ENCODE measurements at places on chromosomes 13 and 19. TPM values are rescaled to one million over a fixed set of nuclear protein-coding genes. Genes with fewer than 3 reads are reported as not detected.

Gene PLIN3
- 109 TPM for total RNA-seq

Gene TLE2
- total RNA-seq = 47.5 TPM

Gene CYP2F1
- not detected for total RNA-seq

Gene WDR88
- not detected for total RNA-seq

Gene LILRB2
- total RNA-seq = not detected

Gene MAST3
- 0.90 TPM for total RNA-seq

Gene ICAM5
- 0.56 TPM for total RNA-seq

Gene DIRAS1
- total RNA-seq = not detected

Gene NAA16
- 5.9 TPM for total RNA-seq

Gene SLC6A16
- 0.09 TPM for total RNA-seq

Gene SLITRK5
- not detected for total RNA-seq

Gene PNMA8B
- 0.28 TPM for total RNA-seq

Gene SLC46A3
- total RNA-seq = 15.4 TPM

Gene IQCN
- total RNA-seq = under 0.01 TPM

Gene IGFL1
- not detected for total RNA-seq

Gene CNFN
- total RNA-seq = not detected

Gene ZNF416
- 3.8 TPM for total RNA-seq

Gene ZNF562
- 27.2 TPM for total RNA-seq

Gene SLC25A41
- total RNA-seq = under 0.01 TPM

Gene ECSIT
- 30.2 TPM for total RNA-seq

Gene TMEM59L
- 0.27 TPM for total RNA-seq

Gene GPR18
- total RNA-seq = not detected

Gene IFNL1
- total RNA-seq = not detected

Gene MBD3L2
- total RNA-seq = not detected

Data from endothelial cell of coronary artery (primary cell).